Sigmoid colon (tissue), 7 donors: ENCODE measurements at places on chromosomes 4 and X. TPM values are rescaled to one million over a fixed set of nuclear protein-coding genes. Genes with fewer than 3 reads are reported as not detected.

KIF4A gene
- 0.54 TPM for total RNA-seq

FHIP1A gene
- total RNA-seq: 2.2 TPM

CT45A7 gene
- not detected for total RNA-seq

MPP1 gene
- 27.2 TPM for total RNA-seq

MAGED4B gene
- 14.1 TPM for total RNA-seq

SUPT20HL2 gene
- total RNA-seq: not detected

ELOVL6 gene
- 3.6 TPM for total RNA-seq

DNA sequence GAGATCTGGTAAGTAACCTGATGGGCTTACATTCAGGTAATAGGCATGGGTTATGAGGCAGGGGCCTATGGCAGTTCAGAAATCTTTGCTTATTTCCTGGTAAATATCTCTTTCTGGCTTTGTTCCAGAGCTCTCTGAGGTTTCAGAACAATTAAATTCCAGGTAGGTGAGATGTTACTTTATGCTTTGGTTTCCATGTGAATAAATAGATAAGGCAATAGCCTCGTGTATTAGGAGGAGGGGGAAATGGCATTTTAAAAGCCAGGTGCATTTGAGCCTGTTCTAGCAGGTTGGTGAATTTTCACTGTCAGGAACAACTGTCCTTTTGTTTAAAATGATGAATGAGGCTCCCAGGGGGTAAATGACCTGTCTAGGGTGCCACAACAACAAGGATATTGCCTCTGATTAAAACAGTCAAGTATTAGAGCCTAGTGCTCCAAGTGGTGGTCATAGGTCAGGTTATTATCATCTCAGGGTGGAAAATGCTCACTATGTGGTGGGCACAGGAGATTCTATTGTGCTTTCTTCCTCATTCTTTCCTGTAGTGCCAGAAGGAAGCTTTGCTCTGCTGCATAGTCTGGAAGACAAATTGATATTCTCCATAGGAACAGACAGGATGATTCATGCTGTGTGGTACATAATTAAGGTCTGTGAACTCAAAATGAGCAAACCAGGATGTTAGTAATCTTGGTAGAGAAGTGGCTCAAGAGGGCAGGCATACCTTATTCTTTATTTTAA, 296.2 kb downstream of the INPP4B start:
- H3K27me3 ChIP-seq: no peaks in the 10 kb centered on the region
- no peak overlapping the region for H3K4me3 ChIP-seq
- DNase-seq: no peak
- H3K36me3 ChIP-seq: no peaks in the 10 kb centered on the region

GRCh38 chr4:88674979-88675378, 22.6 kb downstream of the NAP1L5 start:
- DNase-seq: no peak
- H3K4me3 ChIP-seq: no peak overlapping the region
- no peaks in the 10 kb centered on the region for H3K36me3 ChIP-seq

DNA sequence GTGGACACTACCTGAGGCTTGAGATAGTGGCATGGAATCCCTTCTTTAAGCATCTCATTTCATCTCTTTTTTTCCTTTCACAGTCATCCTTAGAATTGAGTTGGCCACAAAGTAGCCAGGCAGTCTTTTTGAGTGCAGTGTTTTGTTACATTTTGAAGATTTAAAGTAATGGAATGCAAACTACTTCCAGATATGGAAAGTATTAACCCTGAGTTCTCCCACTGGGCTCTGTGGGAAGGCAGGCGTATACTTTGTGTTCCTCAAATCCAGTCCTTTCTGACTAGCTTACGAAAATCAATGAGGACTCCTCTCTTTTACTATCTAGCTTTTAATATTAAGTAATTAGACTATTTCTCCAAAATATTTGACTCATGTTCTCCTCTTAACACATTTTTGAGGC, 29.9 kb downstream of the PCDH10 start:
- H3K4me3 ChIP-seq: no peak overlapping the region
- no peak for DNase-seq
- H3K27ac ChIP-seq: no peak overlapping the region
- H3K36me3 ChIP-seq: no peaks in the 10 kb centered on the region

GRCh38 chr4:3497523-3498389, 34.5 kb downstream of the LRPAP1 start:
- no peak for DNase-seq
- H3K27me3 ChIP-seq: peaks cover 33% of the 10 kb centered on the region
- no peaks in the 10 kb centered on the region for H3K4me1 ChIP-seq
- H3K36me3 ChIP-seq: peaks cover 14% of the 10 kb centered on the region

GRCh38 chrX:74506317-74507115, 85.2 kb downstream of the SLC16A2 start:
- H3K27me3 ChIP-seq: no peaks in the 10 kb centered on the region
- no peaks in the 10 kb centered on the region for H3K4me1 ChIP-seq
- no peak overlapping the region for H3K4me3 ChIP-seq
- no peak for DNase-seq
- no peaks in the 10 kb centered on the region for H3K36me3 ChIP-seq
- no peak overlapping the region for H3K27ac ChIP-seq

DNA sequence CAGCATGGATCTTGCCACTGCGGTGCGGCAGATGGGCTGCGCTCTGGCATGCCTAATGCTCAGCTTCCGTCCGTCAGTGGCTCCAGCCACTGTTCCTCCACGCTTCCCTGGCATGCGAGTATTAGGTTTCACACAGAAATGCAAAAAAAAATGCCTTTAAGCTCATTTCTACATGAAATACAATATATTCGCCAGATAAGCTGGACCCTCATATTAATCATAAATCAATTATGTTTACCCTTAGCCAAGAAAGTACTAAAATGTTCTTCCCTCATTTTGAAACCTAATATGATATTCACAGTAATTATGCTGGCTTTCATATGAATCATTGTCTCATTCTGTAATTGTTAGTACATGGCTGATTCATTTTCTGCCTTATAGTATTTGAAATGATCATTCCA, 115.5 kb upstream of the FAM241A start:
- no peak overlapping the region for H3K4me3 ChIP-seq
- no peaks in the 10 kb centered on the region for H3K36me3 ChIP-seq
- H3K27ac ChIP-seq: no peak overlapping the region
- H3K4me1 ChIP-seq: no peaks in the 10 kb centered on the region

GRCh38 chr4:150874338-150875226, 140.5 kb downstream of the LRBA start:
- peaks cover 8% of the 10 kb centered on the region for H3K4me1 ChIP-seq
- no peaks in the 10 kb centered on the region for H3K27me3 ChIP-seq
- no peak overlapping the region for H3K4me3 ChIP-seq
- no peak for DNase-seq
- no peaks in the 10 kb centered on the region for H3K36me3 ChIP-seq

DNA sequence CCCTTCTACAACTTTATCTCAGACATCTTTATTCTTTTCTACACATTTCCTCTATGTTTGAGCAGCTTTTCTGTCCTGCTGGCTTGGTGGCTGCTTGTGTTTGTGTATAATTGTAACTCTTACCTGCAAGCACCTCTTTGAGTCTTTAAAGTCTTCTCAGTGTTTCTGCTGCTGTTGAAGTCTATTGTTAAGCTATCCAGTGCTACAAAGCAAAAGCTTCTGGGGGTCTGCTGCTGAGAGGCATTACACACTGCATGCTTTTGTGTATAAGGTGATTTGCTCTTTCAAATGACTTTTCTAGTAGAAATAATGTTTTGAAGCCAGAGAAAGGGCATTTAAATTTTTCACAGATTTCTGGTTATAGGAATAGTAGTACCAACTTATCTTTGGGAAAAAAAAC, 241.8 kb downstream of the DTHD1 start:
- H3K27ac ChIP-seq: no peak overlapping the region
- no peaks in the 10 kb centered on the region for H3K27me3 ChIP-seq
- DNase-seq: no peak

DNA sequence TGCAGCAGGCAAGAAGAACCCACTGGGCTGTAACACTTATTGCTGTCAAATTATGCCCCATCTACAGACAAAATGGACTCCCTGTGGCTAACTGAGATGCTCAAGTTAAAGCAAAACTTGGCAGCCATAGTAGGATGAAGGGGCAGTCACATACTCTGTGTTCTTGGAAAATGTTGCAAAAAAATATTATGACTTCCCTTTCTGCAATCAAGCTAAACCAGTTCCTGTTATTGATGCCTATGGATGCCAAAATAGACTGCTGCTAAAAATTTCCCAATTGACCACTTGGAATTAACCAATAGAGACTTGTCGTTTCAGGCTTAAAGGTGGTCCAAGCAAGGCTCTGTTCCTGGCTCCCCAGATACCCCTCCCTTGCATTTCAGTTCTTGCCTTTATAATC, 49.5 kb downstream of the IQCM start:
- H3K4me3 ChIP-seq: no peak overlapping the region
- H3K36me3 ChIP-seq: no peaks in the 10 kb centered on the region
- no peaks in the 10 kb centered on the region for H3K27me3 ChIP-seq
- H3K27ac ChIP-seq: no peak overlapping the region
- DNase-seq: no peak

GRCh38 chr4:147981305-147981704, 249.4 kb downstream of the ARHGAP10 start:
- H3K4me1 ChIP-seq: no peaks in the 10 kb centered on the region
- H3K27me3 ChIP-seq: no peaks in the 10 kb centered on the region
- no peak overlapping the region for H3K4me3 ChIP-seq

- H3K27ac ChIP-seq: no peak overlapping the region
- no peaks in the 10 kb centered on the region for H3K36me3 ChIP-seq
- H3K4me3 ChIP-seq: no peak overlapping the region
- peaks cover 16% of the 10 kb centered on the region for H3K27me3 ChIP-seq
These were observed 65.4 kb upstream of the NKX1-1 start for GRCh38 chr4:1471443-1472147.

GRCh38 chr4:572594-572993, 3.5 kb downstream of the TMEM271 start:
- H3K36me3 ChIP-seq: no peaks in the 10 kb centered on the region
- no peak overlapping the region for H3K27ac ChIP-seq
- no peak overlapping the region for H3K4me3 ChIP-seq
- DNase-seq: no peak
- no peaks in the 10 kb centered on the region for H3K4me1 ChIP-seq
- H3K27me3 ChIP-seq: peaks cover 93% of the 10 kb centered on the region

GRCh38 chr4:25972984-25973745, 59.1 kb downstream of the SMIM20 start:
- H3K36me3 ChIP-seq: no peaks in the 10 kb centered on the region
- H3K27me3 ChIP-seq: no peaks in the 10 kb centered on the region
- peaks cover 29% of the 10 kb centered on the region for H3K4me1 ChIP-seq
- H3K4me3 ChIP-seq: no peak overlapping the region
- peak overlapping the region; percentile 62 for H3K27ac ChIP-seq
- DNase-seq: peak; percentile 62

- no peak for DNase-seq
- H3K27me3 ChIP-seq: peaks cover 8% of the 10 kb centered on the region
- H3K27ac ChIP-seq: no peak within 1 kb of the TSS
- peak within 1 kb of the TSS; percentile 33 for H3K4me3 ChIP-seq
These were observed at the start of gene BANK1 for GRCh38 chr4:101790521-101791181. TSS of gene BANK1 (plus strand) at chr4:101790730. CDS start at chr4:101790881, 151 bp downstream.

- no peak overlapping the region for H3K27ac ChIP-seq
- no peak overlapping the region for H3K4me3 ChIP-seq
- no peaks in the 10 kb centered on the region for H3K4me1 ChIP-seq
- H3K36me3 ChIP-seq: no peaks in the 10 kb centered on the region
- DNase-seq: no peak
These were observed 759.1 kb upstream of the POU3F4 start for GRCh38 chrX:82748906-82749505.
